ENCODE measurements at places on chromosomes 5 and 9. TPM values are rescaled to one million over a fixed set of nuclear protein-coding genes. Genes with fewer than 3 reads are reported as not detected.

- H3K36me3 ChIP-seq, result peaks cover 4% of the 10 kb centered on the region
- no peak overlapping the region for H3K4me3 ChIP-seq
- no peak for DNase-seq
- H3K4me1 ChIP-seq, result peaks cover 42% of the 10 kb centered on the region
- H3K27me3 ChIP-seq, result no peaks in the 10 kb centered on the region
- H3K27ac ChIP-seq, result peak overlapping the region; percentile 20
These were observed 152.2 kb downstream of the ARHGAP26 start for GRCh38 chr5:142922223-142922952.

- no peak overlapping the region for H3K27ac ChIP-seq
- H3K4me1 ChIP-seq, result no peaks in the 10 kb centered on the region
- no peak overlapping the region for H3K4me3 ChIP-seq
- no peaks in the 10 kb centered on the region for H3K27me3 ChIP-seq
- H3K36me3 ChIP-seq, result no peaks in the 10 kb centered on the region
- no peak for DNase-seq
These were observed 374.9 kb downstream of the CDH9 start for GRCh38 chr5:26663500-26663899.

The ENHO gene
- total RNA-seq, result 0.61 TPM

- H3K4me3 ChIP-seq, result no peak overlapping the region
- no peaks in the 10 kb centered on the region for H3K36me3 ChIP-seq
- no peaks in the 10 kb centered on the region for H3K4me1 ChIP-seq
- no peak for DNase-seq
These were observed 477.4 kb upstream of the WWC1 start for GRCh38 chr5:167814040-167814439.

- DNase-seq, result no peak
- no peaks in the 10 kb centered on the region for H3K27me3 ChIP-seq
- H3K27ac ChIP-seq, result no peak overlapping the region
- no peaks in the 10 kb centered on the region for H3K4me1 ChIP-seq
- H3K36me3 ChIP-seq, result no peaks in the 10 kb centered on the region
- no peak overlapping the region for H3K4me3 ChIP-seq
These were observed 134.2 kb downstream of the RNF180 start for GRCh38 chr5:64299805-64300204.
